NCI-H1092 (cell line): ENCODE measurements at places on chromosomes 4 and X.

DNA sequence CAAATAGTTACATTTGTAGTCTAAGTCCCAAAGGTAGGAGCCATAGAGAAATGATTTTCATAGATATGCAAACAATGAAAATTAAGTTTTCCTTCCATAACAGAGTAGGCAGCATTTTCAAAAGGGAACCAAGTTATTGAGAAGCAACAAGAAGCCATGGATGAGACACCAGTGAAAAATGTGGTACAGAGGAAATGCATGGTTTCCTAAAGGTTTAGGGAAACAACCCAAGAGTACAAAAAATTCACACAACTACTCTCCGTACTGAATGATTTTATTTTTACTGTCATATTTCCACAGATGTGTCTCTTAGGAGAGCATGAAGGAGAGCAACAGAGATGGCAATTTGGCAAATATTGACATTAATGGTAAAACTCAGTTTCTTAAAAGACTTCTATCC lies 1408.9 kb upstream of the PCDH7 start:
- DNase-seq: no peak

GRCh38 chr4:186008057-186008456 lies 60.9 kb upstream of the TLR3 start:
- DNase-seq: no peak

GRCh38 chrX:9677098-9677739 lies 88.4 kb downstream of the GPR143 start:
- DNase-seq: no peak

- no peak for DNase-seq
These were observed 1848.9 kb upstream of the TENM3 start for GRCh38 chr4:180394312-180394711.

GRCh38 chrX:47798861-47799260 lies 37.8 kb upstream of the ZNF81 start:
- DNase-seq: no peak

DNA sequence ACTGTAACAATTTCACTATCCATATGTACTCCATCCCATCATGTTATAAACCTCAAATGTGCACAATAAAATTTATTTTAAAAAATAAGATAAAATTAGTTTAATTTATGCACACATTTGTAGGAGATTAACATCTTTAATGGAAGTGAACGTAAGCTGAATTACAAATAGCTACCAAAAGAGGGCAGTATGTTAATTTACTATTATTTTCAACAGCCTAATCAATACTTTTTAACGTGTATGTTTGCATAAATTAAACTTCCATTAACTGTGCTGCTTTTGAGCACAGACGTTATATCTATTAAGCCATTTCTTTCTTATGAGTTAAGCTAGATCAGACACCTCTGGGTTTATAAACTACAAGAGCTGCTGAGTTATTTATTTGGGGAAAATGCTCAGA lies 56.5 kb upstream of the PHKA2 start:
- DNase-seq: no peak

DNA sequence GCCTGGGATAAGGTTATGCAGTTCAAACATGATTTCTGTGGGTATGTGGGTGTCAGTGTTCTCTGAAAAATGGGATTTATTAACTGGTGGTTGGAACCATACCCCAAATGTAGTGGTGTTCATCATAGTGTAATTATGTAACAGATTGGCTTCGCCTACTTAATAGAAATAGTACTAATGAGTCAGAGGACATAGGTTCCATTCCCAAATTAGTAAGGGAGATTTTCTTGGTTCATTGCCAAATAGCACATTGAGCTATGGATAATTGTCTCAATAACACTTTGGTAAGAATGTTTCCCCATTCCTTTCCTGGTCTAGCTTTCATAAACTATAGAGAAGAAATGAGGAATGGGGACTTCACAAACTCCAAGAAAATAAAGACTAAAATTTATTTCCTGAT lies 20.5 kb upstream of the CYBB start:
- DNase-seq: no peak

GRCh38 chrX:9865804-9866472 lies 79.7 kb downstream of the SHROOM2 start:
- no peak for DNase-seq

DNA sequence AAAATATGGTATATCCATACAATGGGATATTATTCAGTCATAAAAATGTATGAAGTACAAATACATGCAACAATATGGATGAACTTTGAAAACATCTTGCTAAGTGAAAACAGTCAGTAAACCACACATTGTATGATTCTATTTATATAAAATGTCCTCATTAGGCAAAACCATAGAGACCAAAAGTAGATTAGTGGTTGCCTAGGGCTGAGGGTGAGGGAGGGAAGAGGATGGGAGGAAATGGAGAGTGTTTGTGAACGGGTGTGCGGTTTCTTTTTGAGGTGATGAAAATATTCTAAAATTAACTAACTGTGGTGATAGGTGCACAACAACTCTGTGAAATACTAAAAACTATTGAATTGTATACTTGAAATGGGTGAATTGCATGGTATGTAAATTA lies 29.6 kb downstream of the TEX11 start:
- no peak for DNase-seq

DNA sequence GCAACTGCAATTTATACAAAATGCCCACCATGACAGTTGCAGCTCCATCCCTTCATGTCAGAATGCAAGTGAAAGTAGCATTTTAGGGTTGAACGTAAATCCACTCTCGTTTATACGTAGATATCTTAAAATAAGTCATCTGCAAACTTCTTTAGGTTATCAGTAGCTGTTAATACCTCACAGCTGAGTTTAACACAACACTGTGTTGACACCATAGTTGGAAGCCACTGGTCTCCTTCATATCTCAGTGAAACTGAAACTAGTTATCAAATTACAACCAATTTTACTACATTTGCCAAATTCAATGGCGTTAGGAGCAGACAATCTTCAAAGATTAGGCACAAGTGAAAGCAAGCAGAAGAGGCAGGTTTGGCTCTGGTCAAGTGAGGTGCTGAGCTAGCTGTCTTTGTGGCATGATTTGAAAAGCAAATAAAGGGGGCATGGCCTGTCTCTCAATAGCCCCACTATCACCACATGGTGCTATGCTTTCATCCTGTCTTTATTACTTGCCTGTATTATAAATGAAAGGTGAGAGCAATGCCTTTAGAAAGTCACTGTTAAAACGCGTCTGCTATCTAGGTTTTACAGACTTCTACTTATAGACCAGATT lies 12.3 kb downstream of the PPP3CA start:
- DNase-seq: no peak

DNA sequence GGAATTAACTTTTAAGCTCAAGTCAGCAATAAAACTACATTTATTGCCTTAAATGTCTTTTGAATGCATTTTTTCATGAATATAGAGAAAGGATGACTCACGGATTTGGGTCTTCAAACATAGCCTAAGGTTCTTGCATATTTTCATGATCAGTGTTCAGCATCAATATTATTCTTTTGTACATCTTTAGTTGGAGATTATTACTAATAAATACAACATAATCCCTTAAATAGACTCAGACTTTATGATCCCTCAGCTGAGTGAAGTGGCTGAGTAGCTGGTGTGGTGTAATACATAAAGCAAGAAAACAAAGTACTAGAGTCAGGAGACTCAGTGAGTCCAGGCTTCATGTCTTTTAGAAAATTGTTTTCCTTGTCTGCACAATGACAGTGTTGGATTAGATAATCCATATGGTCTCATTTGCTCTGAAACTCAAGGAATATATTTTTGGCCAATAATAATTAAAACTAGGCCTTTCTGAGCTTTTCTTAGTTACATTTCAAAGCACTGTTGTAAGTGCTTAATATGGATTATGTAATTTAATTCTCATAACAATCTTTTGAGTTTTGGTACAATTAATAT lies 78.3 kb upstream of the UNC5C start:
- DNase-seq: no peak

DNA sequence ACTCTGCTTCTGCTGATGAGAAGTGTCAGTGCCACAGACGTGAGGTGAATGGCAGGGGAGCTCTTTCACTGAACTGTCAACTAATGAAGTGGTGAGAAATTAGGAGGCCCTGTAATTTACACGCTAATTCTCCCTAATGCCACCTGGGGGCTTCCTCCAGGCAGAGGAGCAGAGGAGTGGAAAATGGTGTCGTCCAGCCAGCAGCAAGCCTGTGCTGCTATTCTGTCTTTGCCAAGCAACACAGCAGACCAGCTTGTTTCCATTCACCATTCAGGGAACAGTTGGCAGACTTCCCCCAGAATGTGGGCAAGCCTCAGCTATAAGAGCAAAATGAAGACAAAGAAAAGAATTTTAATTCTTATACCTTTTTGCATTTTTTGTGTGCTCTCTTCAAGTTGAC lies 245.2 kb upstream of the TET2 start:
- DNase-seq: peak; percentile 53

DNA sequence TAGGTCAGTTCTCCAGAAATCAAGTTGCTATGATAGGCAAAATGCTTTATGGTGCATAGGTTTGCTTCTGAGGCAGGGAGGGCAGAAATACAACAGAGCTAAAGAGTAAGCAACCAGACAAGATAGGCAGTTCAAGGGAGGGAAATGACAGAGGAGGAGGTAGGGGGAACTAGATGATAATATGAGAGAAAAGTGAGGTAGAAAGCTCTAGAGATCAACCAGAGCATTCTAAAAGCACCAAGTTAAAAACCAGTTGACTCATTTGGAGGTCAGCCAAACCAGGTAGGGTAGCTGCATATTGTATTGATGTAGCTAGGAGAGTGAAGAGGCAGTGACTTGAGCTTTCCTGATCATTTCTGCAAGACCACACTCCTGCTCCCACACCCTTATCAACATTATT lies 49.0 kb upstream of the SLC16A2 start:
- no peak for DNase-seq

GRCh38 chr4:80201252-80202151 lies 4.2 kb downstream of the PRDM8 start:
- peak; percentile 31 for DNase-seq

- DNase-seq: no peak
These were observed 32.7 kb downstream of the NLGN3 start for GRCh38 chrX:71177327-71177726.

GRCh38 chr4:11748164-11748872 lies 319.6 kb upstream of the HS3ST1 start:
- DNase-seq: no peak

DNA sequence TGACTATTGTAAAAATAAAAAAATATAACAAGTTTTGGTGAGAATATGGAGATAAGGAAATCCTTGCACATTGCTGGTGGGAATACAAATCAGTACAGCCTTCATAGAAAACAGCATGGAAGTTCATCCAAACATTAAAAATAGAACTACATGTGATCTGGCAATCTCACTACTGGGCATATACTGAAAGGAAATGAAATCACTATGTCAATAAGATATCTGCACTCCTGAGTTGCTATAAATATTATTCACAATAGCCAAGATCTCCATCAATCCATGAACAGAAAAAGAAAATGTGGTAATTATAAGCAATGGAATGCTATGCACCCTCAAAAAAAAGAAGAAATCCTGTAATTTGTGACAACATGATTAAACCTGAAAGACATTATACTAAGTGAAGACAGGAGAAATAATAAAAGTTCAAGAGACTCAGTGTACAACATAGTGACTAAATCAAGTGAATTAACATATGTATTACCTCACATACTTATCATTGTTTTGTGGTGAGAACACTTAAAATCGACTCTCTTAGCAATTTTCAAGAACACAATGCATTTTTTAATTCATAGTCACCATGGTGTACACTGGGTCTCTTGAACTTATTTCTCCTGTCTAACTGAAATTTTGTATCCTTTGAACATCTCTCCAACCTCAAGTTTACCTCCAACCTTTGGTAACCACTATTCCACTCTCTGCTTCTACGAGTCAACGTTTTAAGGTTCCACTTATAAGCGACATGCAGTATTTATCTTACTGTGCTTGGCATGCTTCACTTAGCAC lies 1703.7 kb upstream of the AGA start:
- no peak for DNase-seq

GRCh38 chr4:101163936-101164335 lies 183.4 kb downstream of the PPP3CA start:
- DNase-seq: no peak

GRCh38 chr4:153684182-153684970 lies at the start of gene TLR2:
Gene TLR2 (plus strand): TSS chr4:153684280. CDS start chr4:153702908, 18,628 bp downstream.
- no peak for DNase-seq

GRCh38 chr4:104766676-104767075 lies 272.0 kb upstream of the CXXC4 start:
- no peak for DNase-seq

DNA sequence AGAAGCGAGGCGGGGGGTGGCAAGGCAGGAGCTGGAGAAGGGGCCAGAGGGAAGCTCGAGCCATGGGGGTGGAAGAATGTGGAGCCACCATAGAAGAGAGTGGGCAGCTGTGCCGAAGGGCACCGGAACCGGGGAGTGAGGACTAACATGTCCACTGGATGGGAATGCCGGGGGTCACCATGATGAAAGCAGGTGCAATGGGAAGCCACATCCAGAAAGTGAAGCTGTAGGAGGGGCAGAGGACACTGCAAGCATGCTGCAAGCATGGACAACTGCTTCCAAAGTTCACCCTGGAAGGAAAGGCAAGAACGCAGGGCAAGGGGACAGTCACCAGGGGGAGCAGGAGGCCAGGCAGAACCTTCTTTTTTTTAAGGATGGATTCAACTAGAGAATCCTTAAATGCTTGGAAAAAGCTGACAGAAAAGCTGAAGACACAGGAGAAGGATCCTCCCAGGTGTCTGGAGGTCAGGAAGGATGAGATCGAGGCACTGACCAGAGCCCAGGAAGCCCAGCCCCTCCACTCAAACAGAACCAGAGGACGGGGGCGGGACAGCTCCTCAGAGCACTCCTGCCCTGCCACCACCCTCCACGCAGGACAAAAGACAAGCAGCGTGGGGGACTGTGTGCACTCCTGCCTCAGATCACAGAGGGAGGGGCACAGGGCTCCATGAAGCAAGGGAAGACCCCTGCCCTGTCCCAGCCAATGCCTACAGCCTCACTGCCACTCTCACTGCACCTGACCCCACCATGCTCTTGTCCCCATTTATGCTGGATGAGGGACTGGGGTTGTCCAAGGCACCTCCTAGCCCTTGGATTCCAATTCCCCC lies 169.2 kb downstream of the AFAP1 start:
- no peak for DNase-seq

GRCh38 chrX:24567169-24567568 lies 80.0 kb downstream of the PCYT1B start:
- DNase-seq: no peak

DNA sequence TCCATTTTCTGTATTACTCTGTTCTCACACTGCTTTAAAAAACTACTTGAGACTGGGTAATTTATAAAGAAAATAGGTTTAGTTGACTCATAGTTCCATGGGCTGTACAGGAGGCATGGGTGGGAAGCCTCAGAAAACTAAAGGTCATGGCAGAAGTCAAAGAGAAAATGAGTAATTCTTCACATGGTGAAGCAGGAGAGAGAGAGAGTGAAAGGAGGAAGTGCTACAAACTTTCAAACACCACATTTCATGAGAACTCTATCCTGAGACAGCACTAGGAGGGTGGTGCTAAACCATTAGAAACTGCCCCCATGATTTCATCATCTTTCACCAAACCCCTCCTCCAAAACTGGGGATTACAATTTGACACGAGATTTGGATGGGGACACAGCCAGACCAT lies 108.0 kb upstream of the PBDC1 start:
- DNase-seq: no peak

DNA sequence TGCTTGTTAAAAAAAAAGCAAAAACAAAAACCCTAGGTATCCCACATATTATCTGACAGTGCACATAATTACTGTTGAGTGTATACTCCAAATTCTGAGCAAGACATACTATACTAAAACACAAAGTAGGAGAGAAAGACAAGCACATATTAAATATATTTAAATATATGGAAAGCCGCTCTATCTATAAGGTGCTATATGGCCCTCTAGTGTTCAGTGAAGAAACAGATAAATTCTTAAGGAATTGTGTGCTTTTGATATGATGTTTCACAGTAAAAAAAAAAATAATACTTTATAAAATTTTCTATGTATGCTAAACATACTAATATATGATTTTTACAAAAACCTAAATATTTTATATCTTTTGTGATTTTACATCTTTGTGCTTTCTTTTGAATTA lies 137.8 kb downstream of the FBXW7 start:
- DNase-seq: no peak
